Cardiac ventricle fibroblast (primary cell): ENCODE measurements at places on chromosomes 1 and 21. TPM values are rescaled to one million over a fixed set of nuclear protein-coding genes. Genes with fewer than 3 reads are reported as not detected.

Gene AQP10
- not detected in 2 replicates for total RNA-seq

Gene MTMR11
- 3.9 and 7.3 TPM in 2 replicates for total RNA-seq

Gene THEMIS2
- total RNA-seq, result 1.2 and 9.1 TPM in 2 replicates

Gene PLA2G2F
- not detected in 2 replicates for total RNA-seq

Gene CADM3
- 185 and 186 TPM in 2 replicates for total RNA-seq

Gene KRTAP19-5
- not detected in 2 replicates for total RNA-seq
